ENCODE measurements at places on chromosomes 1 and 21.

GRCh38 chr1:223810586-223810985, 35.2 kb downstream of the TP53BP2 start:
- no peak for DNase-seq

DNA sequence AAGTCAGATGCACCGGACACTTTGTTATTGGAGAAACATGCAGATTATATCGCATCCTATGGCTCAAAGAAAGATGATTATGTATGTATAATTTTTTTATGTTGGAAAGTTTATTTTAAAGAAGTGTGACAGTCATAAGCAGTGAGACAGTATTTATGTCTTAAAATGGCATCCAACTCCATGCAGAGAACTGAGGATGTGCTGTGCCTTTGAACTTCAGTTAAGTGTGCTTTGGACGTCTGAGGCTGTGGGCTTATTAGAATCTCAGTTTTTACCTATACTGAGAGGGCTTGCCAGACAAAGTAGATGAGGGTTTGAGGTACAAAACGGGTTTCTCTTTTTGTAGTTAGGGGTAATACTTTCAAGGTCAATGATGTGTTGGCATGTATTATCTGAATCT, 1.5 kb downstream of the RABGGTB start:
- DNase-seq, result no peak

DNA sequence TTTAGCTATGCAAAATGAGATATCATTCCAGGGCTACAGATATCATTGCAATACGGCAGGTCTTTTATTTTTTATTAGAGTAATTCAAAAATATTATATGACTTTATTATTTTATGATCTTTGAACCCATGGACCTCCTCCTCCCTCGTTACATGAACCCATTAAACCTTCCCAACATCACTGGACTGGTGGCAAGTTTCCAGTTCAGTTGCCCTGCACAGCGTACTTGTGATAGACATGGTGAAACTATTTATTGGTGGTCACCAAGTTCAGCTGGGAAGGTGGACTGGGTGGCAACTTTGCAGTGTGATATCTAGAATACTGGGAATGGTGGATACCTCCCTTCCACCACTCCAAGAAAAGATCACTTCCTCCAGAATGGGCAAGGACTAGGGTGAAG, 52.5 kb downstream of the SLC30A10 start:
- no peak for DNase-seq

DNA sequence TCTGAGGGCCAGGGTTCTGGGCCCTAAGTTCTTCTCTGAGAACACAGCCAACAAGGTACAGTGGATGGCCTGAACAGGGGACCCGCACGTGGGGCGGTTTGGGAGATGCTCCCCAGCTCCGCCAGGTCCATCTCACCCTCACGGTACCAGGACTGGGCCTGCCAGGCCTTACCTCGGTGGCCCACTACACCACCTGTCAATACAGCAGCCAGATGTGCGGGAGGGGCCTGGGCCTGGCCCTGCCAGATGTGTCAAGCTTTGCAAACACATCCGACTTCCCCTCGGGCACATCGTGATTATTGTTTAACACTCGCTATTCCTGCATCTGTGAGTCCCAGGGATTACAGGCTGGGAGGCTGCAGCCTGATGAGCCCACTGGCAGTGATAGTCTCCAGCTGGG, 122.4 kb downstream of the LACTBL1 start:
- DNase-seq, result no peak

- DNase-seq, result no peak
Measured at GRCh38 chr21:23729331-23729730, 1878.0 kb downstream of the MRPL39 start.

DNA sequence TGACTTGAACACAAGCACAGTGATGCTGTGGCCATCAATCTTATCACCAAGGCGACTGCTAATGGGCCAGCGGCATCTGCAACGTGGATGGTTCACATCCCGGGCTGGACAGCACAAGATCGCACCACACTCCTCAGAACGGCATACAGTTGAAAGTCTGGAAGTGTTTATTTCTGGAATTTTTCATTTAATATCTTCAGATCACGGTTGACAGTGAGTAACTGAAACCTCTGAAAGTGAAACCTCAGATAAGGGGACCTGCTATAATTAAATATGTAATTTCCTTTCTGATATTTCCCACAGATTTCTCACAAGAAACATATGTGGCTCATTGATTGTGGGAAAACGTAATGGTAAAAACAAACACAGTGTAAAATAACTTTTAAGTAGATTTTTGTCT, 83.7 kb downstream of the POFUT2 start:
- DNase-seq, result no peak

GRCh38 chr1:9730096-9730901, 78.8 kb downstream of the PIK3CD start:
- DNase-seq, result no peak

DNA sequence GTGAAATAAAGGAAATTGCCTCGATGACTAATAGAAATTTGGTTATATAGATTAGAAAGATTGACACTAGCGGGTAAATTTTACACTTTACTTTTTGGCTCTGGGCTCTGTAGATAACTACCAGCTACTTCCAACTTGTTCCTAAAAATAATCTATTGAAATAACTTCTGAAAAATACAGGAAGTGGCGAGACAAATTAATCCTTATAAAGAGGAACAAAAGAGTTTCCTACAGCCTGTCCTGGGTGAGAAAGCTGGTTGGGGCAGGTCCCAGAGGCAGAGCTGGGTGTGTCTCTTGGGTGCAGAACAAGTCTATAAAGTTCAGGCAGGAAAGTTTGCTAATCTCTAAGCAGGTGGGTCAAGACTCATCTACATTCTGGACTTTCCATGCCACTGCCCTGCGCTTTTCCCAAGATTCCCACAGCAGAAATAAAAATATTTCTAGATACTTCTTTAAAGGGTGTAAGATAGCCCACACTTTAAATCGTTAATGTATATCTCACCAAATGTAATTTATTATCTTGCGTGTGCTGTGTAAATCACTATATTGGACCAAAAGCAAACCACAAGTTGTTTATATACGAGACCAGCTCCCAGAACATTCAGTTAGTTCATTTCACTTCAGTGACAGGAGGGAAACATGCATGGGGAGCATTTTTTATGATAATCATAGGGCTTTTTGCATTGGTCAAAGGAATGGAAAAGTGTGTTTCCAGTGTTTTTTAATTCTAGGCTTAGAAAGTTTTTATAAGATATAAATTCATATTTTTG, 70.1 kb upstream of the NRIP1 start:
- no peak for DNase-seq

DNA sequence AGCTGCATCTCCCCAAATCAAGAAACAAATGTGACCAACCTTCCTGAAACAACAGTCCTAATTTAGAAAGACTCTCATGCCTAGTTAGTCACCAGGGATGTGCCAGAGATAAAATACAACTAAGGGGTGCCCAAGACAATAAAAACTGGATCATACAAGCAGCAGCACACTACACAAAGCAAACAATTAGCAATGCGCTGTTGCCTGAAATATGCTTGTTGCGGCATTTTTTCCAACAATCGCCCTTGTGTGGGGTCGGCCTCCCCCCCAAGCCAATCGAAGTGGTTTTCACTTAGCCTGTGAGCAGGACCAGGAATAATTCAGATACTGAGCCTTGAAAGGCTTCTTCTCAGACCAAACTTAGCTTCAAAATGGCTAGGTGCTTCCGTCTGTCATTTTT, 1.4 kb upstream of the STMN1 start:
- DNase-seq, result no peak

DNA sequence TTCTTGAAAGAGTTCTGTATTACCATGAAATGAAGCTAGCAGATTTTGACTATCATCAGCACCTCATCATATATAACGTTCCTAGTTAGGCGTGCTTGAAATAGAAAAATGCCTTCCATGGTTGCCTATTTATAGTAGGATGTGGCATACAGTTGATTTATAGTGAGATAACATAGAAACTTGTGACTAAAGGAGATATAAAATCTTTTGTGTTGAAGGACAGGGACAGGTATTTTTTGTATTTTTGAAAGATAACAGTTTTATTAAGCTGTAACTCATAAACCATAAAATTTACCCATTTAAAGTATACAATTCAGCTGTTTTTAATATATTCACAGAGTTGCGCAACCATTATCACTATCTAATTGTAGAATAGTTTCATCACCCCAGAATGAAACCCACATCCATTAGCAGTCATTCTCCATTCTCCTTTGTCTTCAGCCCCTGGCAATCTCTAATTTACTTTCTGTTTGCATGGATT, 19.3 kb downstream of the SPEN start:
- peak; percentile 55 for DNase-seq

DNA sequence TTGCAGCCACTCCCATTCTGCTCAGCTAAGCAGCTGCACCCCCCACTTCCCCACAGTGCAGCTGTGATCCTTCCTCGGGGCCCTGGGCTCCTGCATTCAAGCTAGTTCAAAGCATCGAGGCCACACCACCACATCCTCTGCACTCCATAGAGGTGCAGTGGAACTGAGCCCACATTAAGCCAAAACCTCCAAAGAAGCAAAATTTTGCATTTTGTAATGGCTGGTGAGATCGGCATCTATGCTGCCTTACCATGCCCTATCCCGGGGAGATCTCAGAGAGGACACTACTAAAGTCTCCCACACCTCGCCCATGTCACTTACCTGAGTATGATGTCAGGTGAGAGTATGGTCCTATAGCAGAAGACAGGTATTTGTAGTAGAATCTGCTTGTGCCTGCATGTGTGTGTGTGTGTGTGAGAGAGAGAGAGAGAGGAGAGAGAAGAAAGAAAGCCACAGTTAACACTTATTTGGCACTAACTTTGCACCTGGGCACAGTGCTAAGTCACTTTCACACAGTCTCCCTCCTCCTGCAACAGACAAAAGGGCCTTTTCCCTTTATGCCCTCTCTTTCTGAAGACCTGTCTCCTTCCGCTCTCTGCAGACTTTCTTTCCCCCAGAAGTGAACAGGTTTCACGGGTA, 89.8 kb downstream of the KIF14 start:
- no peak for DNase-seq

DNA sequence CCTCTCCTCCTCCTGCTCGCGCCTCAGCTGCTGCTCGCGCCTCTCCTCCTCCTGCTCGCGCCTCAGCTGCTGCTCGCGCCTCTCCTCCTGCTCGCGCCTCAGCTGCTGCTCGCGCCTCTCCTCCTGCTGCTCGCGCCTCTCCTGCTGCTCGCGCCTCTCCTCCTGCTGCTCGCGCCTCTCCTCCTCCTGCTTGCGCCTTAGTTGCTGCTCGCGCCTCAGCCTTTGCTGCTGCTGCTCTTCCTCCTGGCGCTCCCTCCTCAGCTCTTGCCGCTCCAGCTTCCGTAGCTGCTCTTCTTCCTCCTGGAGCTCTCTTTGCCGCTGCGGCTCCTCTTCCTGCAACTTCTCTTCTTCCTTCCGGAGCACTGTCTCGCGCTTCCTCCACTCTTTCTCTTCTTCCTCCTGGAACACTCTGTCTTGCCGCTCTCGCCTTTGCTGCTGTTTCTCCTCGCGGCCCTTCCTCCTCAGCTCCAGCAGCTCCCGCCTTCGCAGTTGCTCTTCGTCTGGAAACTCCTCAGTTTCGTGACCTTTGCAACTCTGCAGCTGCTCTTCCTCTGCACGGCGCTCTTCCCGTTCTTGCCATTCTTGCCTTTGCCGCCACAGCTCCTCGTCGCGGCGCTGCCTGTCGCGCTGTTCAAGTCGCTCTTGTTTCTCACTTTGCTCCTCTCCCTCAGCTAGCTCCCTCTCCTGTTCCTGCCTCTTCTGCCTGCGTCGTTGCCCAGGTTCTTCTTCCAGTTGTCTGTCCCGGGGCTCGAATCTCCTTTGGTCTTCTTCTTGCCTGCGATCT, 3.0 kb downstream of the TCHH start:
- DNase-seq, result peak; percentile 40

DNA sequence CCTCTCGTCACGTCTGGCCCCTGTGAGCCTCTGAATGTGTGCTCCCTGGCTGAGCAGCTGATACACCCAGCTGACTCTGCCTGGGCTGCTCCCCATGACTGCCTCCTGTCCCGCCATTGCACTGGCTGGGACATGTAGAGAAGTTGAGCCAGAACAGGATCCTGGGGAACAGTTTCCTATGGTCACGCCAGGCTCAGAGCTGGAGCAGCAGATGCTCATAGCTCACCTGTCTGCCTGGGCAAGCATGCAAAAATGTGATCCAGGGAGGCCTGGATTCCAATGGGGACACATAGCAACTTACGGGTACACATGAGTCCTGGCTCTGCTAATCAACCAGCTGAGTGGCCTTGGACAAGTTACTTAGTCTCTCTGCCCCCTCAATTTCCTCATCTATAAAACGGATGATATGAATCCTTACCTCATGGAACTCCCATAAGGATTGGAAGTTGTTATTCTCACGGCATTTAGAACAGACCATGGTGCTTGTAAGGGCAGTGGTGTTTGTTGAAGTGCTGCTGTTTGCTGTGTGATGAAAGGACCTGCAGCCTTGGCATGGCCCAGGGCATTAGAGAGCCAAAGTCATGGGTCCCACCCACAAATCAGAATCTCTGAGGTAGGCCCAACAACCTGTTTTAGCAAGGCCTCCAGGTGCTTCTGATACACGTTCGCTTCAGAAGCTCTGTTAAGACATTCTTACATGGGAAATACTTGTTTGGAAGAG, 150.3 kb upstream of the VANGL1 start:
- no peak for DNase-seq

- peak; percentile 27 for DNase-seq
Measured at GRCh38 chr1:200856716-200857357, 15.9 kb upstream of the GPR25 start.

DNA sequence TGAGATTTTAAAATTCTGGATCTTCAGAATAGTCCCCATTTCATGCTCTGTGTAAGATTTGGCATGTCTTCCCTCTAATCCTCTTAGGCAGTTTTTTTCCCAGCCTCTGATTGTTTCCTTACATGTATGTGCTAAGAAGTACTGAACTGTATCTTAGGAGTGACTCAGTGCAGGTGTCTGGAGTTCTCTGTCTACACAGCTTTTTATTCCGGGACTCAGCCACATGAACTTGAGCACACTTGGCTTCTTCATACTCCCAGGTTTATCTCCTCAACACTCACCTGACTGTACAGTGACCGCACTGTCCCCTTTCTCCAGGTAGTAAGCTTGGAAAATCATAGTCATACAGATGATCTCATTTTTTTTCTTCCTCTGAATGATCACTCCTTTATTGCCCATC, 50.7 kb downstream of the SYT14 start:
- DNase-seq, result no peak

DNA sequence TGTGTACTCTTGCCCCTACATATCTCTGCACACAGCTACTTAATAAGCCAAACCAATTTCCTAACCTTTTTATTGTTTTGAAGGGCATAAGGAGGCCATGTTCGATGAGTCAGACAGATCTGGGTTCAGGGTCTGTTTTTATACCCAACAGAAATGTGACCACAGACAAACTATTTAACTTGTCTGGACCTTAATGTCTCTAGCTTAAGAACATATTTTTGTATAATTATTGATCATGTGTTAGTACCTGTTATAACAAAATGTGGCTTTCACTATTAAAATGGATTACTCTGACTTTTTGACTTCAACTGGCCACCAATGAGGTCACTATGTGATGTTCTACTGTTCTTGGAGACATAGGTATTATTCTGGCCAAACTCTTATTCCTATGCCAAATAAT, 507.8 kb upstream of the USP24 start:
- DNase-seq, result no peak

All from AG10803 (cell line).